ENCODE measurements at places on chromosomes 5 and 9.
A peak's percentile ranks its signal among the peaks of the same experiment; 100 is the strongest.

- peak; percentile 50 for DNase-seq
Measured at GRCh38 chr9:34562135-34562745, 27.3 kb downstream of the CNTFR start.

DNA sequence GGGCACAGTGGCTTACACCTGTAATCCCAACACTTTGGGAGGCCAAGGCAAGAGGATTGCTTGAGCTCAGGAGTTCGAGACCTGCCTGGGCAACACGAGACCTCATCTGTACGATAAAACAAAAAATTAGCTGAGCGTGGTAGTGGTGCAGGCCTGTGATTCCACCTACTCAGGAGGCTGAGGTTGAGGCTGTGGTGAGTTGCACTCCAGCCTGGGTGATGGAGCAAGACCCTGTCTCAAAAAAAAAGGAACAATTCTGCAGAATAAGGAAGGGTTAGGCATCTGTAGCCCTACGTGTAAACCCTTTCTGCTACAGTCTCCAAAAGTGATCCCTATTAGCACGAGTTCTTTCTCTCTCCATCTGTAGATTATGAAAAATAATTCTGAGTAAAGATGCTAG, 19.9 kb downstream of the CDC26 start:
- no peak for DNase-seq

- no peak for DNase-seq
Measured at GRCh38 chr9:77128125-77128789, 49.1 kb upstream of the VPS13A start.

GRCh38 chr5:72283358-72283757, 36.7 kb downstream of the MRPS27 start:
- no peak for DNase-seq

DNA sequence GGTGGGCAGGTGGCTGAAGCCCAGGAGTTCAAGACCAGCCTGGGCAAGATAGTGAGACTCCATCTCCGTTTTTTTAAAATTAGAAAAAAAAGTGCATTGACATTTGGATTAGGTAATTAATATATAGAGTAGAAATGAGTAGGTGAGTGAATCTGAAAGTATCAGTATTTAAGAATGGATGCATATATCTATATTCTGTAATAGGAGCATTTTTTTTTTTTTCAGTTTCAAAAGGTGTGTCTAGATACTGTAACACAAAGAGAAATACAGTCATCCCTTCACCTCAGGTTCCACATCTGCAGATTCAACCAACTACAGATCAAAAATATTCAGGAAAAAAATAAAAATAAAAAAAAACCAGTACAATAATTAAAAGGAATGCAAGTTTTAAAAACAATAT, 50.8 kb downstream of the RBM27 start:
- DNase-seq: no peak

- no peak for DNase-seq
Measured at GRCh38 chr9:79877943-79878602, 306.3 kb downstream of the TLE4 start.

DNA sequence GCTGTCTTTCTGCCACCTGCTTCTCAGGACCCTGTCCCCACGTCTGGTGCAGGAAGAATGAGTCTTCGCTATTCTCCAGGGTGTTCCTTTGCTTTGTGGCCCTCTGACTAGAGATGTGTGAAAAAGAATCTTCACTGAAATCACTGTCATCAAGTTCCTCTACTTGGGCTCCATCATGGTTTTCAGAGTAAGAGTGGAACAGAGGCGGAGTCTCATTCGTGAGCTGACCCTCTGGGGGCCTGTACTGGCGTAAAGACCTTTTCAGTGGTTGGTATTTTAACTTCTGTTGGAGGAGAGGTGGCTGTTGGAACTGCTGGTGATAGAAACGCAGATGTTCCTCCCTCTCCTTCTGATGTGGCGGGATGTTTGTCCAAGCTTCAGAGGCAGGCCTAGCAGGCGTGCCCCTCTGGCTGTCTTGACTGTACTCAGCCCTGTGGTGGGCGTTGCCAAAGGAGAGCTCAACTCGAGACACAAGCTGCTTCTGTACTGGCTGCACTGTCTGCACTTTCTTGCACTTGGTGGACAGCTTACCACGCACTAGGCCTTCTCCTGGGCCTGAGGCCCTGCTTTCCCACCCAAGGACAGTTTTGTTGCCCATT, 72.0 kb downstream of the KIF24 start:
- DNase-seq: no peak
